LHCN-M2 (cell line): ENCODE measurements at places on chromosomes 2 and 18. TPM values are rescaled to one million over a fixed set of nuclear protein-coding genes. Genes with fewer than 3 reads are reported as not detected.

LYPD6B gene
- total RNA-seq: 12.1 and 14.6 TPM in 2 replicates

HRH4 gene
- 0.13 TPM in 1 of 2 replicates, not detected in the other for total RNA-seq

RPRM gene
- not detected in 2 replicates for total RNA-seq

AQP4 gene
- total RNA-seq: not detected in 2 replicates

SERPINB12 gene
- 0.29 TPM in 1 of 2 replicates, not detected in the other for total RNA-seq

ST8SIA5 gene
- total RNA-seq: 1.2 and 2.8 TPM in 2 replicates

ATP6V1B1 gene
- 0.90 and 2.0 TPM in 2 replicates for total RNA-seq

DNA sequence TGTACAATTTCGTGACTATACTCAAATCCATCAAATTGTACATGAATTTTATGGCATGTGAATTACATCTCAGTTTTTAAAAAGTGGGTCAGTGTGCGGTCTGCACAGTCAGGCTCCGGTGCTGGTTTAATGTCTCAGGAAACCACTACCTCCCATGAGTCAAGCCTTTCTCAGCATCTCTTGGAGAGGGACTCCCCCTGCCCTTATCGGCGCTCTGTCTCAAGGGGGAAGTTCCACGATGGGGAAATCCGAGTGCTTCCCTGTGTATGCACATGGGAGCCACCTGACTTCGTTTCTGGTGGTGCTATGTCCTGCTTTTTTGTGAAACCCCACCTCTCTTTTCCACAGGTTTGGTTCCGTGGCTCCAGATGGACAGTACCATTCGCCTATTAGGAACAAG lies 72.5 kb downstream of the ACOXL start:
- no peak for DNase-seq

DNA sequence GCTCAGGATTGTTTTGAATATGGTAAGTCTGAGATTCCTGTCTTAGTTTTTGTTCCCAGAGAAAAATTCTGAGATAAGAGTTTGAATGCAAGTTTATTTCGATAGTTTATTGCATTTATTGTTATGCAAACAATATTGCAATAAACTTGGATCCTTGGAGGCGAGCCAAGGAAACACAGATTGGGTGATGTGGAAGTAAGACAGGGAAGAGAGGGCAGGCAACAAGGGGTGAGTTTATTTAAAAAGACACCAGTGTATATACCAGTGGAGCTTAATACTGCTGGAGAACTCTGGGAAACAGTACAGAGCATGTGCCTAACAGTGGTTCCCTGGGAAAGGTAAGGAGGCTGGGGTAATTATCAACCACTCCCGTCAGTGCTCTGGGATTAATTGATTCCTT lies 87.5 kb upstream of the NEDD4L start:
- no peak for DNase-seq

DNA sequence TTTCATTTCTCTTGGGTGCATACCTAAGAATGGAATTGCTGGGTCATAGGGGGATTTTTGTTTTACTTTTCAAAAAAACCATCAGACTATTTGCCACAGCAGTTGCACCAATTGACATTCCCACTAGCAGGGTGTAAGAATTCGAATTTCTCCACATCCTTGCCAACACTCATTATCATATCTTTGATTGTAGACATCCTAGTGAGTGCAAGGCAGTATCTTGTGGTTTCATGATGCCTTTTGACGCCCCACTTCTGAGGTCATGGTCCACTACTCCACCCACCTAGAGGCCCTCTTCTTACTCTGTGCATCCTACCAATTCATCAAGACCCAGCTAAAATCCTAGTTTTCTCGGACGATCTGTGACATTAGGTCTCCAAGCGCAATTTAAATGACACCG lies 161.9 kb downstream of the MYO5B start:
- DNase-seq: no peak

DNA sequence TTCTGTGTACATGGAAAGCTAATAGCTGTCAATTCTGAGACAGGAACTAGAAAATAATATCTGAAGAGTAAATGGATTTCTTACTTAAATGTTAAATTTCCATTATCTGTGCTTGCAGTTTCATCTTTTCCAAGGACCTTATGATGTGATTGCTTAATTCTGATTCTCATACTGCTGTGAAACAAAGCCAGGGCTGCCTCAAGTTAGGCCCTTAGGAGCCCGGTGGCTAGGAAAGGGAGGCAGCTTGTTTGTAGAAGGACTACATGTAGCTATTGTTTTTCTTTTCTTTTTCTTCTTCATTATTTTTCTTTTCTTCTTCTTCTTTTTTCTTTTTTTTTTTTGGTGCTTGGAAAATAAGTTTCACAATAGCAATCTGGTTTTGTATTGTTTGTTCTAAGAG lies 50.5 kb downstream of the XRCC5 start:
- DNase-seq: no peak

- DNase-seq: no peak
These were observed 355.9 kb upstream of the FIGN start for GRCh38 chr2:164091673-164092072.

DNA sequence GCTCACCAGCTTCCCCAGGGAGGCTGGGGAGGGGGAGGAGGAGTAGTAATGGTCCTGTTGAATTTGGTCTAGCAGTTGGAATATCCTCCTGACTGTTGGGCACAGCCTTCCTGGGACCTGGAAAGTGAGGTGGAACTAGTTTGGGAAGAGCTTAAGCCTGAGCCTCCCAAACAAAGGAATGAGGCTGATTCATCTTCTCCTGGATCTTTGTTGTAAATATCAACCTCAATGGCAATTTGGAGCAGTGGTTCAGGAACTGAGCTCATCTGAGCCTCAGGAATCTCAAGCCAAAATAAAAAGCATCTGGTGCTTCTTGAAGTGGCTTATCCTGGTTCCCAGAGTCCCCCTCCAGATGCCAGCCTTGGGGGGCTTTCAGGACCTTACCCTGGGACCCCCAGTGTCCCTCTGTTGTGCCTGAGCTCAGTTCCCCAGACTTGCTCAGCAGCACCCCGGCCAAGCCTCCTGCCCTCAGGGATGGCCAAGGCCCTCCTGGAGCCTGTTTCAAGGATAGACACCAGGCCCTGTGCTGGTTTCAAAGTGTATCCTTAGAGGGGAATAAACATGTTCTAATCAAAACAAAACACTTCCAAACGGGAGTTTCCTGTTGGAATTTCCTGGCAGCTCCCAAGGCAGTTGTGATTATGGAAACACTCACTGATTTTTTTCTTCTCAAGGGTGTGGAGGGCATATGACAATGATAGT lies 112.6 kb downstream of the DDX1 start:
- no peak for DNase-seq

GRCh38 chr2:204972606-204973336 lies 427.5 kb downstream of the PARD3B start:
- no peak for DNase-seq

DNA sequence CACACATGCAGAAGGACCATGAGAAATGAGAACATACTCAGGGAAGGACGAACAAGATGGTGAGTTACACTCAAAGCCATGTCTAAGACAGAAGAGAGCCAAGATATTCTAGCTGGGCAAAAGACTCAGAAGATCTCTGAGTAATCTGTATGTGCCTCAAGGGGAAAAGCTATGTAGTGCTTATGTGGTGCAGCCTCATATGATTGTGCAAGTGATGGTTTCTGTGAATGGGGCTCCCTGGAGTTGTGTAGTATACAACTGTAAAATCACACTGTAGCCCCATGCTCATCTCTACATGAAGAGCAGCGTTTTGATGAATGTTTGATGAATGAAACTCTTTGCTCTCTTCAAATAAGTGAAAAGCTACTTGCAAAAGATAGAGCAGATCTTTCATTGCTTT lies 57.5 kb downstream of the OSR1 start:
- no peak for DNase-seq

GRCh38 chr2:212991120-212991519 lies 160.3 kb downstream of the IKZF2 start:
- no peak for DNase-seq

DNA sequence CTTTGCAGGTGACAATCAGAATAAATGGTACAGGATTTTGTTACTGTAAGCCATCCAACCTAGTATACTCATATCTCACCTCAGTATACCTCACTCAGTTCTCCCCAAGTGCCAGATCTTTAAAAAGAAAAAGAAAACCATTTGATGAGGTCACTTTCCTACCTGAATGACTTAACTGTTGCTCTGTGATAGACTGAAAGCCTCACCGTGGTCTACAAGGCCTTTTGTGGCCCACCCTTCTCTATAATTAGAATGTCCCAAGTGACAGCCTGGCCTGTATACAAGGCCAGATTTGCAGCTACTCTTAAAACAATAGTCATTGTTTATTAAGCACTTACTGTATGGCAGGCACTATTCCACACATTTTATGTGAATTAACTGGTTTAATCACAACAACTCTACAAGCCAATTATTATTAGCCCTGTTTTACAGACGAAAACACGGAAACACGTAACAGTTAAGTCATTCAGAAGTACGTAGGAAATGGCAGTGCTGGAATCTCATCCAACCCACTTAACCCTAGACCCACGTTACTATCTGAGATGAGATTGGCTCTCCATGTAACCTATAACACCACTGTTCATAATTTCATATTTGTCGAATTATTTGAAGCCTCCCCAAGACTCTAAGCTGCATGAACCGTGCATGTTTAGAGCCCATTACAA lies 28.3 kb downstream of the PKP4 start:
- DNase-seq: no peak

DNA sequence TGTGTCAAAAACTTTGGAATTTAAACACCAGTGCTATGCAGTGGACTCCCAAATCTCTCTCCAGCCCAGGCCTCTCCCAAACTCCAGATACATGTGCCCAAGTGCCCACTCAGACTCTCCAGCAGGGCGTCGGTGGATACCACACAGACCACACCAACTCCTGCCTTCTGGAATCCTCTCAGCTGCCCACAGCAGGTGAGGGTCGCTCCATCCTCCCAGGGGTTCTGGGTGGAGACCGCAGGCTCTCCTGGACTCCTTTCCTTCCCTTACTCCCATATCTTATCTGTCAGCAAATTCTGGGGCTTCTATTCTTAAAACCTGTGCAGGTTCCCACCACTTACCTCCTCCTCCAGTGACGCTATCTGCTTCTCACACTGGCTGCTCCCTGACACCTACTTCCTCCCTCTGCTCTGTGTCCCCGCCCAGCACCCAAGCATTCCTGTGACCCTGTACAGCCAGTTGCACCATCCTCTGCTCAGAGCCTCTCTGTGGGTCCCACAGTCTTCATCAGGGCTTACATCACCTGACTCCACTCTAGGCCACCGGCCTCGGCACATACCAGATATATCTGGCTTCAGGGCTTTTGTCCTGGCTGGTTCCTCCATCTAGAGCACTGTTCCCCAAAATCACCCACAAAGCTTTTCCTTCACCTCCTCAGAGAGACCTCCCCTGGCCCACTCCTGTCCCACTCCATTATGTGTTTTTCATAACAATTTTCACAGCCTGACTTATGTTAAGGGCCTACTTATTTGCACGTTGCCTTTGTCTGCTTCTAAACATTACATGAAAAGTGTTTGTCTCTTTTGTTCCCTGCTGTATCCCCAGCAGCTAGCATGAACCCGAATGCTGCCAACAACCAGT lies 2.6 kb upstream of the IMP4 start:
- no peak for DNase-seq

- DNase-seq: peak; percentile 63
These were observed 30.7 kb downstream of the SH2D6 start for GRCh38 chr2:85449214-85449588.

DNA sequence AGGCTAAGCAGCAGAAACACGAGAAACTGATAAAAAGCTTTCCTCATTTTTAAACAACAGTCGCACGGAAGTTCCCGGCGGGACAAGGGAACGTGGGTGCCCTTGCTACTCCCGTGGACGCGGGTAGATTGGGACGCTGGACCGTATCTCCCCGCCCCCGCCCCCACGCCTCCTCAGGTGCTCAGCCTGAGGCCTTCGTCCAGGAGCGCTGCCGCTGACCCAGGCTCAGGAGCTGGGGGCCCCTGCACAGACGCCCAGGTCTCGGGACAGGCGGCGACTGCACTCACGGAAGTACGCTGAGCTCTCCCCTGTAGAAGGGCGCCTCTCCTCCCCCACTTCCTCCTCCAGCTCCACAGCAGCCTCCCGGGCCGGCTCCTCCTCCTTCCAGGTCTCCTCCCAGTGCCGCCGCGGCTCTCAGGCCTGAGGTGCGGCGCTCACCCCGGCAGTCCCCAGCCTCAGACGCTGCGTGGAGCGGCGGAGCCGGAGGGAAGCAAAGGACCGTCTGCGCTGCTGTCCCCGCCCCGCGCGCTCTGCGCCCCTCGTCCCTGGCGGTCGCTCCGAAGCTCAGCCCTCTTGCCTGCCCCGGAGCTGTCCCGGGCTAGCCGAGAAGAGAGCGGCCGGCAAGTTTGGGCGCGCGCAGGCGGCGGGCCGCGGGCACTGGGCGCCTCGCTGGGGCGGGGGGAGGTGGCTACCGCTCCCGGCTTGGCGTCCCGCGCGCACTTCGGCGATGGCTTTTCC lies at the start of gene ITGAV:
Gene ITGAV (plus strand): TSS at position 445 of the 738 bp plus-strand sequence. CDS start 283 bp downstream, at position 728.
- DNase-seq: peak; percentile 89

- DNase-seq: peak; percentile 31
These were observed 38.5 kb downstream of the KCTD18 start for GRCh38 chr2:200471324-200471848.

DNA sequence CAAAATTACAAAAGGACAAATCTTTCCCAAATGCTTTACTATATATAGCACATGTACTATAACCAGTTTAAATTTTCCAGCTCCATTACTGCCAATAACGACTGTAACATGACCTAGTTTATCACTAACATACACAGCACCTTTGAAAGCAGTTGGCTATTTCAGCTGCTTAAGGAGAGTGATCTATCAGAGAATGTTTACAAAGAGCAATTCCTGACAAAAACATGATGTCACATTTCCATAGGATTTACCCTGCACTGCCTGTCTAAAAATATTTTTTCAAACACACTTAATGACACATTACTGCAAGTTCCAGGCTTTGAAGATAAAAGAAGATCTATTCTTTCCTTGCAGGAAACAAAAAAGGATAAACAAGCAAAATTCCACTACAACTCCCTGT lies 40.6 kb downstream of the ZNF516 start:
- no peak for DNase-seq

- DNase-seq: peak; percentile 30
These were observed 22.4 kb downstream of the SERPINB12 start for GRCh38 chr18:63564561-63564960.
